SK-N-DZ (cell line): ENCODE measurements at places on chromosomes 13 and 19.
A peak's percentile ranks its signal among the peaks of the same experiment; 100 is the strongest.

DNA sequence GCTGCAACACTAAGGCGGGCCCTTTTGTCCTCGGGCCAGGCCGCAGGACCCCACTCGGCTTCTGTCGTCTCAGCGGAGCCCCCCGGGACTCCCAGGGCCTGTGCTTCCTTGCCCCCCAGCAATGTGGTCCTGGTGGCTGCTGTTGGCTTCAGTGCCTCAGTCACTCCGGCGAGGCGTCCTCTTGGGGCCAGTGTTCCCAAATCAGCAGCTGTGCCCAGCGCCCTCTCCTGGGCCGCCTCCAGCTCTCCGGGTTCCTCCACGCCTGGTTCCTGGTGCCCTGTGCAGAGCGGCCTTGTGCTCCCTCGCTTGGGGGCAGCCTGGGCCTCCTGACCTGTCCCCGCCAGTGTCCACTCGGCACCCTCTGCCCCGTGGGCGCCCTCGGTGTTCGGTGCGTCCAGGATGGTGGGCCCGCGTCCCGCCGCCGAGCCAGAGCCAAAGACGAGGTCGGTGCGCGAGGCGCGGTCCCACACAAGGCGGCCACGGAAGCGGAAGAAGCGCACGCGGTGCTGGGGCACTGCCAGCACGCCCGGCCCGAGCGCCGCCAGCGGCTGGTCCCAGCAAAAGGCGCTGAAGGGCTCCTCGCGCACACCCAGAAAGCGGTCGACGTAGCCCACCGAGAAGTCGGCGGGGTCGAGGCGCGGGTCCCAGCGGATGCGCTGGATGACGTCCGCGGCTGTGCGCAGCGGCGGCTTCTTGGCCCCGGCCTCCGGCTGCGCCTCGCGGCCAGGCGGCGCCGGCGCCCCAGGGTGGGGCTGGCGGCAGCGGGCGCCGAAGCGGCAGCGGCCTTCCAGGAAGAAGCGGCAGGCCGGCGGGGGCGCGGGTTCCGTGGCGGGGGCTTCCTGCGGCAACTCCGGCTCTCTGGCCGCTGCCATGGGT, 685 bp downstream of the LENG9 start:
- DNase-seq = no peak

GRCh38 chr13:107733276-107733675, 482.1 kb downstream of the LIG4 start:
- DNase-seq = no peak

GRCh38 chr13:35966024-35966423, 165.2 kb downstream of the DCLK1 start:
- no peak for DNase-seq

- DNase-seq = no peak
Observed at GRCh38 chr19:8238251-8238650, 29.1 kb downstream of the CERS4 start.

- DNase-seq = no peak
Observed at GRCh38 chr13:60604058-60604457, 207.0 kb downstream of the TDRD3 start.

DNA sequence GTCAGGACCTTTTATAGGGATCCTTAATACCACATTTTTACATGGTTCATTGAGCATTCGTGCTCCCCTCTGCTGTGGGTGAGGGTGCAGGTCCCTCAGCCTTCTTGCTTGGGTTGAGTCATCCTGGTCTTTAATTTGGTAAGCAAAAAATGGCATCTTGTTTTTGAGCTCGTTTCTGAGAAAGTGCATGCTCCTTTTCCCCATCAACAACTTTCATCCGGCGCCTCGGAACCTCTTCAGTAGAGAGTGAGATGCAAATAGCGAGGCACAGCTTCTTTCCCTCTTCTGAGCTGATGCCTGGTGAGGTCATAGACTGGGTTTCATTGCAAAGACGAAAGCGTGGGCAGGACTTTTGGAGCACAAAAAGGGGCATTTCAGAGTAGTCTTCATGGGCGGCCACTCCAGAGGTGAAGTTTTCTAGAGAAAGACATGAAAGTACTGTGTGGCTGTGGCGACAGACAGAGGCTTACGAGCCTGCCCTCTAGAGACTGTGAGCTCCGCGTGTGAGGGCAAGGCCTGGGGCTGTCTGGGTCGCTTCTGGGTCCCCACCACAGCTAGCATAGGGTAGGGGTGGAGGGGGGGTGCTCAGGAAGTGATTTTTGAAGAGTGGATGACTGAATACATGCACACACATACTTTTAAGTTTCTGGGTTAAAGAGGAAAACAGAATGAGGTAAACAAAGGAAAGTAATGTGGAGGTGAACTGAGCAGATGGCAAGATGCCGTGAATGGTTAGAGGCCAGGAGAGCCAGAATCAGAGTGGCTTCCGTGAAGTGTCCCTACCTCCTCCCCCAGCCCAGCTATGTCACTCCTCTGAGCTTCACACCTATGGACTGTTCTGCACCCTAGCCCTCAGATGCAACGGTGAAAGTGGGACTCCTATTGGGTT, 44.3 kb downstream of the BBC3 start:
- no peak for DNase-seq

DNA sequence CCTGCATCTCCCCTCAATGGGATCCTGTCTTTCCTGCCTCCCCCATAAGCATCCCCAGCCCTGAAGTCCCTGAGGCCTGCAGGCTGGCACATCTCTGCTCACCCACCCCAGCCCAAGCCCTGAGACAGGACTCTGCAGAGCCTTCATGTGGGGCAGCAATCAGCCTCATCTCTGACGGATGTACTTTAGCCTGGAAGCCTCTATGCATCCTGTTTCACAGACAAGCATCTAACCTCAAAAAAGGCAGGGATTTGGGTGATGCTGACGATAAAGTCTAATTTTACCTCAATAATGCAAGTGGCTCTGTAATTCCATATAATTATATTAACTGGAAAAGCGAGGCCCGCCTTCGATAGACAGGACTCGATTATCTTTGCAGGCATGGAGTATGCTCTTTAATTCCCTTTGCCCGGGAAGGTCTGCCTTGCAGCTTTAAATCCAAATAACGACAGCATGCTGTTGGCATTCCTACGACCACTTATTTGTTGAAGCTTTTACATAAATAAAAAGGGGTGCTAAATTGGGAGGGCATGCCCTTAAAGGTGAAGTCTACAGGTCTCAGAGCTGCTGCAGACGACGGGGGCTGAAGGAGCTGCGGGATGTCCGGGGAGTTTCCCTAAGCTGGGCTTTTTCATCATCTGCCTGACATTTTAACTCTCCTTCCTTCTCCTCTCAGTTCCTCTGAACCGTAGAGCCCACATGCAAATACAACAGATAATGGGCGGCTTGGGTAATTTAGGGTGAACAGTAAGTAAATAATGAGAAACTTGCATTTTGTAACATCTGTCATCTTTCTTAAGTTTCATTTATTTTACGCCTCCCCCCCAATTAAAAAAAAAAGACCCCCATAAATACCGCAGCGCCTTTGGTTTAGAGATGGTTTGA, 211.5 kb downstream of the URI1 start:
- peak; percentile 87 for DNase-seq

- DNase-seq = no peak
Observed at GRCh38 chr19:16850133-16850532, 20.9 kb downstream of the SIN3B start.

DNA sequence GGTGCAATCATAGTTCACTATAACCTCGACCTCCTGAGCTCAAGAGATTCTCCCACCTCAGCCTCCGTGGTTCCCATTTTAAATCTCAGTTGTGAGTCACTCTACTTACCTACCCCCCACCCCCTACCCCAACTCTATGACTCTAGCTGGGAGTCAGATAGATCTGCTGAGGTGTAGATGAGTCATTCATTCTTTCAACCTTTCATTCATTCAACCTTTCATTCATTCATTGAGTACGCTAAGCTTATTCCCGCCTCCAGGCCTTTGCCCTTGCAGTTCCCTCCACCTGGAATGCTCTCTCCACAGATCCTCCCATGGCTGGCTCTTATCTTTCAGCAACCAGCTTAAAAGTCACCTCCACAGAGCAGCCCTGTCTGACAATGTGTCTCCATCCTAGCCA, 1.1 kb upstream of the MAST1 start:
- DNase-seq = no peak

- DNase-seq = peak; percentile 77
Observed at GRCh38 chr19:19113040-19113626, 25.1 kb downstream of the TMEM161A start.

DNA sequence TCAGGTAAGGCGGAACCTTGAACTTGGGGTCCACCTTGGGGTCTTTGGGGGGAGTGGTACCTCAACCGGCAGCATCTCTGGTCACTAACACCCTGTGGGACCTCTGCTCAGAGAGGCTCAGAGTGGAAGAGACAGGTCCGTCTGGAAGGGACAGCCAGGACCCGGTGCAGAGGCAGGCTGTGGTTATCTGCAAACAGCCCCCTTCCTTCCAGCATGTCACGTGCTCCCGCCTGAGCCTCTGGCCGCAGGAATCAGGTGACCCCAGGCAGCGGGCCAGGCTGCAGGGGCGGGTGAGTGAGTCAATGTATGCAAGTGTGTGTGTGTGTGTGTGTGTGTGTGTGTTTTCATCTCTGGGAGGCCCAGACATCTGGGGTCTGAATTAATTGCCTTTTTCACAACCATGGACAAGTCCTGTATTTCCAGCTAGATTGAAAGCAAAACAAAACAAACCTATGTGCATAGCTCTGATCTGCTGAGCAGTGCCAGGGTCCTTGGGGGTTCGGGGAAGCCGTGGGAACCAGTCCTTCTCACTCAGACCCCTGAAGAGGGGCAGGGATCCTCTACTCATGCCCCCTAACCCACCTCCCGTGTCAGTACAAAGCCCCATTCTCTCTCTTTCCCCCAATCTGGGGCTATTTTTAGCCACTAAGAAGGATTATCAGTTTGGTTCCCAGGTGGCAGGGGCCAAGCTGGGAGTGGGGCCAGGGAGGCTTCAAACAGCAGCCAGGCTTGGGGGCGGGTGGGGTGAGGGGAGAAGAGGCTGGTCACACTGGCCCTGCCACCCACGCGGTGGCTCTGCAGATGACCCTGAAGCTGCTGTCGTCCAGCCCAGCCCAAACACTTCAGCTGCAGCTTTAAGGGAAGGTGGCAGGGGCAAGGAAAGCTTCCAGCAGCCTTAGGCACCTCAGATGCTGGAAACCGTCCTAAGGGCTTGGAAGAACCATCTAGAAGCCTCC, 31.4 kb downstream of the CERS4 start:
- DNase-seq = peak; percentile 75

DNA sequence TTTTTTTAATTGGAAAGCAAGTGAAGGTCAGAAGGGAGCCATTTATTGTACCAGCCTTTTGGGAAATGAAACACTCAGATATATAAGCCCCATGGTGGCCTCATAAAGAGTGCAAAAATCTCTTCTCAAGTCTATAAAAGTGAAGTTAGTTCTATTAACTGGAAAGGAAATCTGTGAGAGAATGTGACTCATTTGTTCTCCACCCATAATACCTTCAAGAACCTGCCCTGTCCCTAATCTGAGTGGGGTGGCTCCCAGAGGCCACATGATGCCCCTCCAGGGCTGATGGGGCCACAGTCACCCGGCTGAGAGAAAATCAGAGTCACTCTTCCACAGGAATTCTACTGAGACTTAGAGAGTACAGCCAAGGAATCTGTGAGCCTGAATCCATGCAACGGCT, 65.8 kb upstream of the SERP2 start:
- DNase-seq = no peak

- DNase-seq = no peak
Observed at GRCh38 chr13:114111577-114111976, 20.8 kb downstream of the RASA3 start.
